ENCODE measurements at places on chromosomes 13 and 19. TPM values are rescaled to one million over a fixed set of nuclear protein-coding genes. Genes with fewer than 3 reads are reported as not detected.
A peak's percentile ranks its signal among the peaks of the same experiment; 100 is the strongest.

The KCNRG gene
- total RNA-seq: 1.9 TPM

The TRAPPC6A gene
- 15.5 TPM for total RNA-seq

The ACP7 gene
- total RNA-seq: 0.05 TPM

- no peaks in the 10 kb centered on the region for H3K4me1 ChIP-seq
- H3K27ac ChIP-seq: no peak overlapping the region
- no peak for DNase-seq
- no peak overlapping the region for H3K4me3 ChIP-seq
- H3K36me3 ChIP-seq: no peaks in the 10 kb centered on the region
These were observed 113.3 kb downstream of the LMO7 start for GRCh38 chr13:75749407-75749806.

- no peak overlapping the region for H3K27ac ChIP-seq
- H3K36me3 ChIP-seq: no peaks in the 10 kb centered on the region
- H3K4me3 ChIP-seq: no peak overlapping the region
- H3K4me1 ChIP-seq: no peaks in the 10 kb centered on the region
These were observed 27.1 kb downstream of the FAM124A start for GRCh38 chr13:51249255-51249654.

DNA sequence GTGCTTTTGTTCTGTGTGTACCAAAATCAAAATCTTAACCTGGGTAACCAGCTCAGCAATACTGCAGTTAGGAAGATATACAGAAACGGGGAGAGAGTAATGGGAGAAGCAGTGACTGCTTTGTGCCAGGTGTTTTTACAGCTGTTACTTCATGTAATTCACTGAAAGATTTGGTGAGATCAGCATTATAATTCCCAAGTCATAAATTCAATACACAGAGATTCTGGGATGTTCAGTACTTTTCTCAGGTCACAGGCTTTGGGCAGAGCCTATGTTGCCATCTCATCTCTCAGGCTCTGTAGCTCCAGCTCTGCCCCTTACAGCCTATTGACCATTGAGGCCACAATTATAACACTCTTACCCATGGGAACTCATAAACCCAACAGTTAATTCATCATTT lies 138.5 kb downstream of the ZAR1L start:
- no peak overlapping the region for H3K27ac ChIP-seq
- H3K4me1 ChIP-seq: peaks cover 7% of the 10 kb centered on the region
- no peak for DNase-seq
- no peaks in the 10 kb centered on the region for H3K27me3 ChIP-seq
- H3K36me3 ChIP-seq: no peaks in the 10 kb centered on the region

- peaks cover 1% of the 10 kb centered on the region for H3K36me3 ChIP-seq
- DNase-seq: no peak
- H3K4me1 ChIP-seq: peaks cover 4% of the 10 kb centered on the region
- H3K27me3 ChIP-seq: no peaks in the 10 kb centered on the region
- no peak overlapping the region for H3K4me3 ChIP-seq
These were observed 6.9 kb downstream of the MTMR6 start for GRCh38 chr13:25280396-25280795.

- H3K27me3 ChIP-seq: no peaks in the 10 kb centered on the region
- peak overlapping the region; percentile 29 for H3K4me3 ChIP-seq
- no peak for DNase-seq
- no peak overlapping the region for H3K27ac ChIP-seq
- H3K4me1 ChIP-seq: peaks cover 7% of the 10 kb centered on the region
These were observed 2.2 kb upstream of the ESD start for GRCh38 chr13:46799139-46799538.

GRCh38 chr19:45040059-45040771 lies 1.4 kb downstream of the CLASRP start:
- peak overlapping the region; percentile 97 for H3K27ac ChIP-seq
- no peak overlapping the region for H3K4me3 ChIP-seq
- H3K27me3 ChIP-seq: no peaks in the 10 kb centered on the region

All from liver (tissue), 10 donors.